ENCODE measurements at places on chromosomes 13 and 19. TPM values are rescaled to one million over a fixed set of nuclear protein-coding genes. Genes with fewer than 3 reads are reported as not detected.

The ATP8B3 gene
- total RNA-seq, result 5.1 TPM

The IGFL1 gene
- not detected for total RNA-seq

The COL4A2 gene
- 792 TPM for total RNA-seq

The IZUMO2 gene
- total RNA-seq, result not detected

The C19orf67 gene
- 0.55 TPM for total RNA-seq

The ZNF793 gene
- 3.8 TPM for total RNA-seq

The WDR88 gene
- total RNA-seq, result not detected

The BCKDHA gene
- total RNA-seq, result 12.9 TPM

The ZNF763 gene
- 0.48 TPM for total RNA-seq

The DOCK6 gene
- 353 TPM for total RNA-seq

DNA sequence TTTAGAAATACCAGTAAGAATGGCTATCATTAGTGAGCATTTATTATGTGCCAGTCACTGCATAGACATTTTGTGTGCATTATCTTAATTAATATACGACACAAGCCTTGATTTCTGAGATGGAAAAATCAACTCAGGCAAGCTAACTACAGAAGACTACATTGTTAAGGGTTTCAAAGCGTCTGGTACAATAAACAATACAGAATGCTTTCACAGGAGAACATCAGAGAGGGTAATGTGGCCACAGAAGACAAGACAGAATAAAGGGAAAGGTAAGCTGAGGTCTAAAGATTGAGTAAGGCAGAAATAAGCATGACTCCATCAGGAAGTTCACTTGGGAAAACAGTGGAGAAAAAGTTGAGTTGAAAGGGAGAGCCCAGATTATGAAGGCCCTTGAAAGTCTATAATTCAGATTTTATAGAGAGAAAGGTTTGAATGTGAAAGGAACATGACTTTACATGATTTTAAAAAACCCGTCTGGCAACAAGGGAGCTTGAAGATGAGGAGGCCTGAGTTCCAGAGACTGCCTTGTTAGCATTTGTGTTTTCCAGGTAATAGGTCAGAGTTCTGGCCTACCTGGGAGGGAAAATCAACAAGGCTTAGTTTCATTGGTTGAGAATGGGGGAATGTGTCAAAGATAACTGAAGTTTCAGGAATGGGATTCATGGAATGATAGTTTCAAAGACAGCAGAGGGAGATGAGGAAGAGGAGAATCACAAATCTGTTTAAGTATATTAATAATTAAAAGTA lies 1.8 kb upstream of the MBNL2 start:
- DNase-seq, result no peak

DNA sequence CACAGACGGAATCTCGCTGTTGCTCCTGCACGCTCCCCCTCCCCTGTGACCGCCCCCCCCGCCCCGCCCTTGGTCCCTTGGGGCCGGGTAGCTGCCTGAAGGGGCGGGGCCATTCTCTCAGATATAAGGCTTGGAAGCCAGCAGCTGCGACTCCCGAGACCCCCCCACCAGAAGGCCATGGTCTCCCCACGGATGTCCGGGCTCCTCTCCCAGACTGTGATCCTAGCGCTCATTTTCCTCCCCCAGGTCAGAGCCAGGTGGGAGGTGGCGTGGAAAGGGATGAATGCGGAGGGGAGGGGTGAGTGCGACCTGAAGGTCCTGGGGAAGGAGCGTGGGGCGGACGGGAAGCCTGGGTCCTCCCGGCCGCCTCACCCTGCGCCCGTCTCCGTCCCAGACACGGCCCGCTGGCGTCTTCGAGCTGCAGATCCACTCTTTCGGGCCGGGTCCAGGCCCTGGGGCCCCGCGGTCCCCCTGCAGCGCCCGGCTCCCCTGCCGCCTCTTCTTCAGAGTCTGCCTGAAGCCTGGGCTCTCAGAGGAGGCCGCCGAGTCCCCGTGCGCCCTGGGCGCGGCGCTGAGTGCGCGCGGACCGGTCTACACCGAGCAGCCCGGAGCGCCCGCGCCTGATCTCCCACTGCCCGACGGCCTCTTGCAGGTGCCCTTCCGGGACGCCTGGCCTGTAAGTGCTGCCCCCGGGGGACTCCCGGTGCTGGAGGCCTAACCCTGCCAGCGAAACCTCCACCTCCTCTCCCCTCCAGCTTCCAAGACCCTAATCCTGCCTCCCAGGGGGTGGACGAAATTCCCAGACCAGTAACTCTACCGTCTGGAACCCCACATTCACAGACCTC lies at the start of gene DLL3:
Gene DLL3 (plus strand): TSS at position 150 of the 845 bp plus-strand sequence. CDS start 28 bp downstream, at position 178.
- DNase-seq, result no peak

- peak; percentile 16 for DNase-seq
Measured at GRCh38 chr19:5828661-5829566, 10.6 kb downstream of the FUT6 start.

GRCh38 chr19:10551698-10552301 lies 8.1 kb downstream of the ATG4D start:
- DNase-seq, result no peak

GRCh38 chr19:38024992-38025908 lies 118.2 kb downstream of the SIPA1L3 start:
- DNase-seq, result no peak

- DNase-seq, result no peak
Measured at GRCh38 chr19:48466561-48467325, 2.4 kb upstream of the CYTH2 start.

DNA sequence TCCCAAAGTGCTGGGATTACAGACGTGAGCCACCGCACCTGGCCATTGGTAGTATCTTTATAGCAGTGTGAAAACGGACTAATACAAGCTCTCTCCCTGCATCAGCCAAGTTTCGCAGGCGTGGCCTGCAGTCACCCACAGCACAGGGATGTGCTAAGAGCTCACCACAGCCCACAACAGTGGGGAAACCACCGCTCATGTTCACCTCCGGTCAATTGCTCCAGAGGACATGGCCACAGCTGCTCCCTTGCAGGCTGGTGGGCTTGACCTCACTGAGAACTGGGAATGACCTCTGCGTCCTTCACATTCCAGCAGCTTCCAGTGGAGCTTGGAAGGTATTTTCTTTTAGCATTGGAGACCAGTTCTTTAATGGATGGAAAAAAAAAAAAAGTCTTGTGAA lies 156.4 kb downstream of the KCTD15 start:
- no peak for DNase-seq

DNA sequence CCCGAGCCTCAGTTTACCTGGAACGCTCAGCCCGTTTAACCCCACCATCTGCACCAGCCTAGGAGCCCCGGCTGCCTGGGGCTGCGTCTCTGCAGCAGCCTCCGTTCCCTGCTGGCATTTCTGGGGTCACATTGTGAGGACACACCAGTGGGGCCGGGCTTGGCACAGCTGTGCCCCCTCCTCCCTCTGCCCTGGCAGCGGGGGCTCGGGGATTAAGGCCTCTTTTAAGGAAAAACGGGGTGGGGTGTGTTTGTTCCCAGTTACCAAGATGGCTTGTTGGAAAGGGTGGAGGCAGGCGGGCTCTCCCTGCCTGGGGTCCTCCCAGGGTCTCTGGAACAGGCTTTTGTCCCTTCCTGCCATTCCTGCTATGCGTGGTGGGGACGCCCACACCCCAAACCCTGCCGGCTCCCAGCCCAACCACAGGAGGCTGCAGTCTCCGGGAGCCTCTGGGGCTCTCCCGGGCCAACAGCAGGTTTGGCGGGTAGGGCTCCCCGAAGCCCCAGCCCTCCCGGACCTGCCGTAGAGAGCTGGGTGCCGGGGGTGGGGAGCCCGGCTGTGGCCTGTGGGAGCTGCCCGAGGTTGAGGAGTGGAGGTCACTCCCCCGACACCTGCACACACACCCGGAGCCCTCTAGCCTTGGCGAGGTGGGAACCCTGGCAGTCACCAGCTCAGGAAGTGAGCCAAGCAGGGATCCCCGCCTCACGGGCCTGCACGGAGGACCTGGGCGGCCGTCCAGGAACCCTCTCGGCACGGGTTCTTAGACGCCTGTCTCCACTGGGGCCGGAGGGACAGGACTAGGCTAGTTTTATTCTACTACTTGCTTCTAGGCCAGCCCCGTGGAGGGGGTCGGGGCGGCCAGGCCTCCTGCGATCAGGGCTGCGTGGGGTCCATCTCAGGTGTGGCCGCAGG lies 36.9 kb downstream of the GADD45B start:
- DNase-seq, result no peak

DNA sequence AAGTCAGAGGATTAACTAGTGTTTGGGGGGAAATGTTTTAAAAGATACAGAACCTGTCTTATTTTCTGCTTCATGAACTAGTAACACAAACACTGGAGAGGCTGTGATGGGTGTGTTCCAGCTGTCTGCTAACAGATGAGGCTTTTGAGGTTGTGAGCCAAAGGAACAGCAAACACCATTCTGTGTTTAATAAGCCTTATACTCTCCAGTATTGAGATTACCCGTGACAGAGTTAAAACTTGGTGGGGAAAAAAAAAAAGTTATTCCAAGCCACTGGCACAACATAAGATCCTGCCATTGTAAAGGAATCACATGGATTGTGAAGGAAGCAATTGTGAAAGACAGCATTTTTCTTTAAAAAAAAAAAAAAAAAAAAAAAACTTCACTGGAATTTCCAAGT lies 48.4 kb downstream of the KCTD12 start:
- DNase-seq, result no peak

DNA sequence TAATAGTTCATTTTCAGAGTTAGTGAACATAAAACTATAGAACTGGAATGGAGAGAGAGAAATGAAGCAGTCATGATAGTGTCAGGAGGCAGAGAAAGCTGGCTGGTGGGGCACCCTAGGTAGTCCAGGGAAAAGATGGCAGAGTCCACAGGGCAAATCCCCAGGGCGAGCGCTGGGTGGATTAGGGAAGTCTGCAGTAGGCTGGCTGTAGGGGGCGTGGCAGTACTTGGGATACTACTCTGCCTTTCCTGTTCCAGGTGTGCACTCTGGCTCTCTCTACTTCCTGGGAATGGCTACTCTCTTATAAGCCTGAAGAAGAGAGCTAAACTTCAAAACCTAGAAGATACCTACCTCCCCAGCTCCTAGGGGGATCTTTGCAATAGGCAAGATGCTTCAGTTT lies 232.9 kb upstream of the SLC10A2 start:
- DNase-seq, result no peak

DNA sequence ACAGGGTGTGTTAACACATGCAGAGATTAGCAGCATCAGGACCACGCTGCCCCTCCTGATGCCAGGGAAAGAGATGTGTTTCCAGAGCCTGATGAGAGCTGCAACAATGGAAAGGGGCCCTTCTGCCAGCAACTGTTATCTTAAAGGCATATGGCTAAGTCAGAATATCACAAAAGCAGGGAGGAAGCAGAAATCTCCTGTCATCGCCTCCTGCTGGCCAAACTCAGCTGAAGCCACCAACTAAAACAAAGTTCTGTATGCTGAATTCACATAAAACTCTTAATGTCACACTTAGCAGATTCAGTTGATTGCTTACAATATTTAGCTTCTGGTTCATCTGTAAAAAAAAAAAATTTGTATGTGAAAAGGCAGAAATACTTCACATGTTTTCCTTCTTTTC lies 178.2 kb downstream of the GPC5 start:
- no peak for DNase-seq

- no peak for DNase-seq
Measured at GRCh38 chr13:83634601-83635000, 247.7 kb downstream of the SLITRK1 start.

DNA sequence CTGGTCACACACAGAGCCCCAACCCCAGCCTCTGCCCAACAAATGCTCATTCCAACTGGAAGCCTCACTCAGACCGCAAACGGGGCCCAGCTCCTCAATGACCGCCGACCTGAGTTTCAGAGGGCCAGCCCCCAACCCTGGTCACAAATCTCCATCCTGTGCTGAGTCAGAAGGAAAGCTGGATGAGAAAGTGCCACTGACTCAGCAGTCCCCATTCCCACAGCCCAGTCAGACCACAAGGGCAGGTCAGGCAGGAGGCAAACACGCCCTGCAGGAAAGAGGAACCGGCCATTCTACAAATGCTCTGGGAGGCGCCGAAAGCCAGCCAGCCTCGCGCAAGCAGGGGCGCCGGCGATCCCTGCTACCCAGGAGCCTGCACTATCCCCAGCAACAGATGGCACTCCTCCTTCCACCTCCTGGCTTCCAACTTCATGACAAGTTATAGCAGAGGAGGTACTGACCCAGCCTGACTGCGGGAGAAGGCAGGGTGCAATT lies 14.1 kb upstream of the PRKD2 start:
- DNase-seq, result peak; percentile 88

GRCh38 chr19:53942001-53942786 lies 20.5 kb upstream of the CACNG8 start:
- DNase-seq, result peak; percentile 10

DNA sequence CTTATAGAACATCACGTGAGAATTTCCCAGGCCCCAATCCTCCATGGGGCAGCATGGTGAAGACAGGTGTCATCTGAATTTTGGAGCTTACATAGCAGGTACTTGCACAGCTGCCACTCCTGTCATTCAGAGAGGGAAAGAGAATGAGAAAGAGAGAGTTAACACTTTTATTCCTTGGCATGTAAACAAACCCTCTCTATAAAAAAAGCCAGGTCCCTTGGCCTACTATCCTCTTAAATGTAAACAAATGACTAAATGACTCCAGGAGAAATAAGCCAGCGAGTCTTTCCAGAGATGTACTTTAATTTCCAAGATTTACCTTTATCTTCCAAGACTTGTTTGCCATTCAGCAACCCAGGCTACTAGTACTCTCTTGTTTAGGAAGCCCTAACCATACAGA lies 195.3 kb upstream of the HTR2A start:
- DNase-seq, result no peak

- DNase-seq, result peak; percentile 22
Measured at GRCh38 chr13:21511849-21512248, 52.7 kb upstream of the ZDHHC20 start.

DNA sequence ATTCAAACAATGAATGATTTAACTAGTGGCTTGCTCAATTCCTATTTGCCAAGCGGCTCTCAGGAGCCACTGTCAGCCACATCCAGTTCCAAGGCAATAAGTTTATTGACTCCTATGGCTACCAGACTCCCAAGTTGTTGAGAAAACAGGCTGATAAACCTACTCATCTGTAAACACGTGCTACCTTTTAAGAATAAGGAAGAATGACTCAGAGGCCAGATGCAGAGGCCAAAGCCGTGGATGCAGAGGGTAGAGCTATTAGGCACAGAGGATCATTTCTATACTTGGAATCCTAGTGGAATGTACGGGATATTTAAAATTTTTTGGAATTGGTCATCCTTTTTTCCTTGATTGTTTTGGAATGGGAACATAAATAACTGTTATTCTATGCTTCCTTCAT lies 1921.1 kb downstream of the OLFM4 start:
- no peak for DNase-seq

GRCh38 chr19:49847731-49848696 lies 2.9 kb upstream of the PTOV1 start:
- DNase-seq, result no peak

GRCh38 chr19:30178721-30179402 lies 193.3 kb upstream of the ZNF536 start:
- DNase-seq, result no peak

GRCh38 chr19:19214159-19214490 lies 2.4 kb downstream of the NCAN start:
- no peak for DNase-seq

- DNase-seq, result no peak
Measured at GRCh38 chr13:110186231-110186855, 120.6 kb downstream of the COL4A1 start.

GRCh38 chr19:5967994-5968430 lies 9.9 kb downstream of the RANBP3 start:
- DNase-seq, result peak; percentile 84
